T-helper 2 cell (primary cell): ENCODE measurements at places on chromosomes 4 and X.

DNA sequence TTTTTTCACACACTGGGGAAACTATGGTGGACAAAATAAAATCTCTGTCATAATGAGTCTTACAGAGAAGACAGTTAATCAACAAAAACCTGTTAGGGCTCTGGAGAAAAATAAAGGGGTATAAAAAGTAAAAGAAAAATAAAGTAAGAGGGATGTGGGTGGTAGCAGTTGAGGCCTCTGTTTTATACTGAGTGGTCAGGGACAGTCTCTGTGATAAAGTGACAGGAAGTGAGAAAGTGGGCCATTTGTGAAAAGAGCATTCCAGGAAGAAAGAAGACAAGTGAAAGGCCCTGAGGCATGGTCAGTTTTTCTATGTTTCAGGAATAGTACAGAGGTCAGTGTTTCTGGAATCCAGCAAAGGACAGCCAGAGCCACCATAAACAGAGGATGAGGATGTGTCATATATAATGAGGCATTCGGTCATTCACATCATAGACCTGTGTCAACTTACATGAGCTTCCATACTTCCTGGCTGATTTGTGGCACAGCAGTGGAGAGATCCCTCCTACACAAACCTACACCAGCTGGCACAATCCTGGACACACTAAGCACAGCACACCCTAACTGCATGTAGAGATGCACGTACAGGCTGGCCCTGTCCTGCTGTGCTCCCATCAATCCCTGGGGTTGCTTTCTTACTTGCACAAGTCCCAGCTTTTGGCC lies 64.4 kb upstream of the NAP1L5 start:
- no peak for DNase-seq

- DNase-seq: no peak
Measured at GRCh38 chrX:72121383-72121782, 10.3 kb downstream of the RTL5 start.

DNA sequence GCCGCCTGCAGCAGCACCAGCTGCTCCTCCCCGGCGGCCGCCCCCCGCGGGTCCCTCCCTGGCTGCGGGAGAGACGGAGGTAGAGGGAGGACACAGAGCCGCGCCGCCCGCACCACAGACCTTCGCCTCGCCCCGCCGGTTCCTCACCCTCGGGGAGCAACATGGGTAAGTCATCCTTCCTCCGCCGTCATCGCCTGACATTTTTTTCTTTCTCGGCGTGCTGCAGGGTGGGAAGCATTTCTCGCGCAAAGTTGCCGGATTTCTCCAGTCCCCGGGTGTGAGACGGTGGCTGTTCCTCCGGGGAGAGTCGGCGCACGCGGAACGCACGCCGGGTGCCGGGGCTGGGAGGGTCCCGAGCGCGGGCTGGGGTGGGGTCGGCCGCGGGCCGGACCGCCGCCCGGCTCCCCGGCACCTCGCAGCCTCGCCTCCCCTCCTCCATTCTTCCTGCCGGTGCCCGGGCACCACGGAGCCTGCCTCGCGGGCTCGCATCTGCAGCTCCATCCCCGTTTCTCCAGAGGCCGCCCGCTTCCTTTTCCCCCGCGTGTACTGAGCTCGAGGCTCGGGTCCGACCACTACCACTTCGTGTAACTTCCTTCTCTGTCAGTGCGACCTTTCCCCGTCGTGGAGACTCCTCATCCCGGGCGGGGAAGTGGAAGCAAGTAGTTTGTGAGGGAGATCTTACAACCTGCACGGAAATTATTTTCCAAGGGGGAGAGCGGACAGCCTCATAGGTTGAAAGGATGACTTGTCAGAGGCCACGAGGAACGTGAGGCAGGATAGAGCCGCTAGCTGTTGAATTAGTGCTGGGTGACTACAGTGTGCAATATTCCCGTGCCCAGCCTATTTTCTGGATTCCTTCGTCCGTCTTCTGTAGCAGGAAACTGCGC lies 464 bp downstream of the RAP1GDS1 start:
- DNase-seq: peak; percentile 79

GRCh38 chrX:70196961-70197720 lies 19.9 kb downstream of the DGAT2L6 start:
- peak; percentile 69 for DNase-seq

DNA sequence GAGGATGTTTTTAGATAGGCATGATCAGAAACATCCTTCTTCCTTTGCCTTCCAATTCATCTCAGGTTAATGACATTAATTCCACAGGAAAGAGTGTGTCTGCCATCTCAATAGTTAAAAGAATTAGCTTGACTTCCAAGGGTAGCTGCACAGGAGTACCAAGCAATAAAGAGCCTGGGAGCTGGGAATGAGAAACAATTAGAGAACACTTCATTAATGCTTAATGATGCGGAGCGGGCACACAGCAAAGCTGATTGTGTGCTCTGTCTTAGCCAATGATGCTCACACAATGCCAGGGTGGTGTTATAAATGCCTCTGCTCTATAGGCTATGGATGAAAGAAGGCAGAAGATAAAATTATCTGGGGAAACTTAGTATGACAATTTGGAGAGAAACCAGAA lies 1052.5 kb upstream of the LCORL start:
- DNase-seq: no peak

- no peak for DNase-seq
Measured at GRCh38 chr4:121041307-121042090, 30.8 kb downstream of the NDNF start.
